ENCODE measurements at places on chromosomes 16 and 17. TPM values are rescaled to one million over a fixed set of nuclear protein-coding genes. Genes with fewer than 3 reads are reported as not detected.
A peak's percentile ranks its signal among the peaks of the same experiment; 100 is the strongest.

DNA sequence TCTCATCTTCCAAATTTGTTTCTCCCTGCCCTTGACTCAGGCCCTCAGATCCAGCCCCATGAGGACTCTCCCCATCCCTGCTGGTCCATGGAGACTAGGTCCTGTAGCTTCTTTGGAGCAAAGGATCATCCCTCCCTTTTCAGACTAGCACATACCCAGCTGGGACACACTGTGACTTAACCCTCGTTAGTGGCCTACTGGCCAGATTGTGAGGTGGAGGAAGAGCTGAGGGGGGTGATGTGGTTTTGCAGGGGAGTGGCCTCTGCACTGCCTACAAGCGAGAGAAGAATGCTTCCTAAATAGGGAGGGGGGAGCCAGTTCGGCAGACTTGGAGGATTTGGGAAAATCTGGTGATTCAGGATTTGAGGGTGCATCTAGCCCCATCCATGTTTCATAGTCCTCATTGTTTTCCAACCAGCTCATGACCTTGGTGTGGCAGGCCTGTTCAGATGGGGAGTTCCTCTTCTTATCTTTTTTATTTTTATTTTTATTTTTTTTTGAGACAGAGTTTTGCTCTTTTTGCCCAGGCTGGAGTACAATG, 47.8 kb upstream of the SLC47A1 start:
- no peak for DNase-seq

- peak; percentile 75 for DNase-seq
Observed at GRCh38 chr17:48131216-48131824, 23.8 kb downstream of the SNX11 start.

DNA sequence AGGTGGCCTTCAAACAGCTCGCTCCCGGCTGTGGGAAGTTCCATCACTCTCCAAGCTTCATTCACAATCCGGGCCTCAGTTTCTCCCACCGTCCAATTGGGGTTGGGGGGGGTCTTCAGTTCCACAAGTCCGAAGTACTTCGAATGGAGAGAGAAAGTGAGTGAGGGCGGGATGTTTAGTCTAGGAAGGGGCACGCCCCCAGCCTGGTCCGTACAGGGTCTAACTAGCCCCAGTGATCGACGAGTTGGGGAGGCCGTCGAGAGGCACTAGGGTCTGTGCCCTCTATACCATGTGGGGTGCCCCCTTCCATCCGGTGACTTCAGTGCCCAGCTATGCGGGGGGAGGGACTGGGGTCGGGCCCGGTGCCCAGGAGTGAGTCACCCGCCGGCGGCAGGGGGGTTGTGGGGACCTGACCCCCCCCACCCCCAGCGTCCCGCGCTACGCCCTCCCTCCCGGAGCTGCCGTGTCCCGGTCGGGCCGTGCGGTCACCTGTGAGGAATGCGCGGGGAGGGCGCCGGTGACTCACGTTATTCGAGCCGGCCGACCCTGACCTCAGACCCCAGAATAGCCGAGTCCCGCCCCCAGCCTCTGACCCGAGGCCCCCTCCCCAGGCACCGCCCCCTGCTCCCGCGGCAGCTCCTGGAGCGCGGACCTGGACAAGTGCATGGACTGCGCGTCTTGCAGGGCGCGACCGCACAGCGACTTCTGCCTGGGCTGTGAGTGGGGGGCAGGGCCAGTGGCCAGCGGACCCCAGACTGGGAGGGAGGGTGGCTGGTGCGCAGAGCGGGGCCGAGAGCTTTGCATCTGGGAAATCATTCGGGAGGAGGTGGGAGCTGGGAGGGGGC, 658 bp downstream of the TNFRSF12A start:
- peak; percentile 63 for DNase-seq

DNA sequence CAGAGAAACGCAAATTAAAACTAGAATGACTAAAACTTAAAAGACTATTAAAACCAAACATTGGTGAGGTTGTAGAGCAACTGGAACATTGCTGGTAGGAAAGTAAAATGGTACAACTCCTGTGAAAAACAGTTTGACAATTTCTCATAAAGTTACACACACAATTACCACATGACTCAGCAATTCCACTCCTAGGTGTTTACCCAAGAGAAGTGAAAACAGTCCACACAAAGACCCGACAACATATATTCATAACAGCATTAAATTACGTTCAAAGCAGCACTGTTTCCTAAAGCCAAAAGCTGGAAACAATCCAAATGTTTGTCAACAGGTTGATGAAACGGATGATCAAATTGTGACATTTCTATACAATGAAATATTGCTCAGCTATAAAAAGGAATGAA, 26.5 kb upstream of the ALOX12 start:
- DNase-seq: no peak

DNA sequence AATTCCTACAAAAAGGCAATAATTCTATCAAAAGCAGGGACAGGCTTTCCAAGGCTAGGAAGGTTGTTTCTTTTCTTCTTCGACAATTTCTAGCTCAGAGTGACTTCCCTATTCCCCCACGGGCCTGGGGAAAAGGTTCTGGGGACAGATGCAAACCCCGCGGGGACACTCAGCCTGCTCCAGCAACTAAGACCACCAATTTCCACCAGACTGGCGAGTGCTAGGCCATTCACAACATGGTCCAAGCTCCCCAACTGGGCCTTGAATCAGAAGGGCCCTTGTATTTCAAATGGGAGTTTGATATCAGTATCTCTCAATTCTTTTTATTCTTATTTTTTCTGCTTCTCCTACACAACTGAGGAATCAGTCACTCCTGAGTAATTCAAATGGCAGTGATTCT, 86.7 kb downstream of the USP31 start:
- no peak for DNase-seq

- DNase-seq: no peak
Observed at GRCh38 chr17:68771867-68772515, 170.8 kb upstream of the FAM20A start.

- no peak for DNase-seq
Observed at GRCh38 chr17:76611758-76612157, 26.1 kb upstream of the ST6GALNAC2 start.

DNA sequence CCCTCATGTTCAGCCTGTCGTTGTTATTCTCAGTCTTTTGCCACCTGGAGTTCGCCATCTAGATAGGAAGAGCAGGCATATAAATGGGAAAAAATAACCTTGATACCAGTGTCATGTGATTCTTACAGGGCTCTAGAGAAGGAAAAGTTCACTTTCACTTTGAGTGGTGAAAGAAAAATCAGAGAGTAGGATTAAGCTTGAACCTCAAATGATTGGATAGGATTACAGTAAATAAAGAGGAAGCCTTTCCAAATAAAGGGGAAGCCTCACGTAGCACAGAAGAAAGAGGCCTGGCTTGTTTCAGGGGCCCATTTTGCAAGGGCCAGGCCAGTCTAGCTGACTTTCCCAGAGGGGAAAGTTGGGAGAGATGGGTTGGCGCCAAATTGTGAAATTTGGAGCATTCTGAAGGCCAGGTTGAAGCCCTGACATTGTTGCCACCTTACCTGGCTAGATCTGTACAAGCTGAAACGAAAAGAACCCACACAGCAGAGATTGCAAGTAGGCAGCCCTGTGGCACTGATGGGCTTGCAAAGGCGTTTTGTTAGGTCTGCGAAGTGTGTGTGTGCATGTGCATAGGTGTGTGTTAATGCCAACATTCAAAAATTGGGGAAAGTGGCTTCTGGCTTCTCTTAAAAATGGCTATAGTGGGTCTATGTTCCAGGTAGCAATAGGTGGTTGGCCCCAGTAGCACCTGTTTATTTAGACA, 38.8 kb downstream of the TMC6 start:
- no peak for DNase-seq

DNA sequence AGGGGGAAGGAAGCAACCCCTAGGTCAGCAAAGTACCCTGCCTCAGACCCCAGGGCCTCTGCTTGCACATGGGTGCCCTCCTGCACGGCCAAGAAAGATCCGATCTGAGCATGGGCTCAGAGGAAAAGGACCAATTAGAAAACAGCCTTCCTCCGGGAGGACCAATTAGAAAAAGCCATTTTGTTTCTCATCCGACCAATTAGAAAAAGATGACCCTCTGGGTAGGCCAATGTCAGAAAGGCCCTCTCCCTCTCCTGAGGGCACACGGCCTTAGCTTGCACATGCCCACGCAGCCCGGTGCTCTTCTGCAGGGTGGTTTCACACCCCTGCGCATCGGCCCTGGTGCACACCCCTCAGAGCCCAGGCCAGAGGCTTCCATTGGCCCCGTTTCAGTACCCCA, 5.1 kb upstream of the CISD3 start:
- DNase-seq: no peak

GRCh38 chr17:66712453-66712852, 122.5 kb upstream of the CACNG5 start:
- no peak for DNase-seq

The COPS3 gene
- 103 TPM for total RNA-seq
